Right cardiac atrium (tissue), 5 donors: ENCODE measurements at places on chromosomes 1 and 21. TPM values are rescaled to one million over a fixed set of nuclear protein-coding genes. Genes with fewer than 3 reads are reported as not detected.

DNA sequence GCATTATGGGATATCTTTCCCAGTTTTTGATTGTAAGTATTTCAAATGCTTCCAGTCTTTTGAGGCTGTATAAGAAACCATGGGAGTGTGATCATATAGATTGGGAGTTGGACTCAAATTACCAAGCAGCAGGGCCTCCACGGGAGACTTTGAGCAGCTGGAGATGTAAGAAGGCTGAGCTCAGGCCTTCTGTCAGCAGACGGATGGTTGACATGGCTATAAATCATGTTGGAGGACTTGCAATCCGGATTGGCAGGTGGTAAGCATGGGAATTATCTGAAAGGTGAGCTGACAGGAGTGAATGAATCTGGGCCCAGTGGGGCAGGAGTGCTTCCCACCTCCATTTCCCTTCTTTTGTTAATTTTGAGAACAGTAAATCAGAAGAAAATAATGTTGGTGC, 83.2 kb upstream of the PPM1J start:
- no peak for DNase-seq

DNA sequence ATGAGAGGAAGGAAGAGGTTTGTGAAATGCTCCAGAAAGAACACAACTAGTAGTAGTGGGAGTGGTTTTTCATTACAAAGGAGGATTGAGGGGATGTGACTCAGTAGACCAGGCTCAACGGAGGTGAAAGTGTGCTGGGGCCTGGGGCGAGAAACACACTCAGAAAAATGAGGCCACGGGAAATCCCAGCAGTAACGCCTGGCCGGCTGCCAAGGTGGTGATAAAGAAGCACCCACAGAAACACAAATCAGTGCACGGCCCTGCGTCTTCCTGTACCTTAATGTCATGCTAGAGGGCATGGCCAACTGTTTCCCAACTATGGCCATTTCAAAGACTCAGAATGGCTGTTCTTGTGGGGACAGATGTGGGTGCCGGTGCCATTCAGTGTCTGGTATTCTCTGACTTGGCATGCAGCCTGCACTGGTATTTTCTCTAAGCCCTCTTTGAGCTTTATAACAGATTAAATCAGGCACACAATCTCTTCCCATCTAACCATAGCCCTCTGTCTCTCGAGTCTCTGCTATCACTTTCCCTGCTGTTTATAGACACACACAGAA, 38.2 kb downstream of the URB2 start:
- DNase-seq: no peak

- DNase-seq: peak; percentile 34
These were observed 180.8 kb downstream of the ZSCAN20 start for GRCh38 chr1:33653226-33653625.

DNA sequence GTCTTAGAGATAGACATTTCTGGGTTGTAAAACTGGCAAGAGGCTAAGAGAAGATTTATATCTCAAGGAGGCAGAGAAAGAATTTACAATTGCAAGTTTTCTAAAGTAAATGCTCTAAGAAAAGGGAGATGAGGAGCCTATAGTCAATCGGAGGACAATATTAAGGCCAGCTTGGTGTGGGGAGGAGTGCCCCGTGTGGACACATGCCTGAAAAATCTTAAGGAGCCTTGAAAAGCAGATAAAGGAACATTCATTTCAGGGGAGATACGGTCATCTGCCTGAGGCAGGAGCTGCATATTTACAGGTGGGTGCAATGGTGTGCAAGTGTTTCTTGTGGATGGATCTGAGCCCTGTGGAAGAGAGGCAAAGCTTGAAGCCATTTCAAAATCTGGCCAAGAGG, 25.6 kb downstream of the FCRL2 start:
- no peak for DNase-seq

GRCh38 chr1:57671750-57672149, 247.9 kb upstream of the DAB1 start:
- no peak for DNase-seq

DNA sequence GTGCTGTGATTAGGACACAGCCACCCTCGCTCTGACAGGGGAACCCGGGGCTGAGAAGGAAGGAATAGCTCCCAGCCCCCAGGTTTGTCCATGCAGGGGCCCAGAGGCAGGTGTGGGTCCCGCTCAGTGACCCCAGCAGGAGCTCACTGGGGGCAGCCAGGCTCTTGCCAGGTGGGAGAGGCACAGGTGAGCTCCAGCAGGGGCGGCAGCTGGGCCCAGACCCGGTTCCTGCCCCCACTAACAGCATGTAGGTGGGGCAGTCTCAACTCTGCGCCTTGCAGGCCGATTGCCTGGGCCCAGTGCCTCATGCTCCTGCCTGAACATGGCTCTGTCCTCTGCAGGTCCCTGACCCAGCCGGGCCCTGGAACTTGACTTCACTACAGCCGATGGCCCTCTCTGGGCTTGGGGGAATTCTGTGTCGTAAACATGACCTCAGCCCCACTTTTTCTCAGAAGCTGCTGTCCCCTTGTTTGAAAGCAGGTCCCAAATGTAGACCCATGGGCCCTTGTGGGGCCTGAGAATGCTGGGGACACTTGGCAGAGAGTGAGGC, 127.0 kb downstream of the PRDM16 start:
- no peak for DNase-seq

- no peak for DNase-seq
These were observed 8.5 kb upstream of the NBL1 start for GRCh38 chr1:19635646-19636045.

- no peak for DNase-seq
These were observed 63.8 kb downstream of the ARHGEF10L start for GRCh38 chr1:17603091-17603841.

DNA sequence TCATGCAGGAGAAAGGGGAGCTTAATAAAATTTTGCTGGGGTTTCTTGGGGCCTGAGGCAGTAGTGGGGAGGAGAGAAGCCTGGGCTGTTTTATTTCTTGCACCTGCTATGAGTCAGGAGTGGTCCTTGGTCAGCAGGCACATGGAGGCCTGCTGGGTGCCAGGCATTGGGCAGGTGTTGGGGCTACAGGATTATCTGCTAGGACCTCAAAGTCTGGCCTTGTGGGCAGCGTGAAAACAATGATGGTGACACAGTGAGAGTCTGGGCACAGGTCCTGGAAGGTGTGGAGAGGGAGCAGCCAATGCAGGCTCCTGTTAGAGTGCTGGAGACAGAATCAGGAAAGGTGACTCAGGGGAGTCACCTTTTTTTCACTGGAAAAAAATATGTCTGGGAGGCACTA, 17.2 kb downstream of the ROR1 start:
- DNase-seq: no peak

DNA sequence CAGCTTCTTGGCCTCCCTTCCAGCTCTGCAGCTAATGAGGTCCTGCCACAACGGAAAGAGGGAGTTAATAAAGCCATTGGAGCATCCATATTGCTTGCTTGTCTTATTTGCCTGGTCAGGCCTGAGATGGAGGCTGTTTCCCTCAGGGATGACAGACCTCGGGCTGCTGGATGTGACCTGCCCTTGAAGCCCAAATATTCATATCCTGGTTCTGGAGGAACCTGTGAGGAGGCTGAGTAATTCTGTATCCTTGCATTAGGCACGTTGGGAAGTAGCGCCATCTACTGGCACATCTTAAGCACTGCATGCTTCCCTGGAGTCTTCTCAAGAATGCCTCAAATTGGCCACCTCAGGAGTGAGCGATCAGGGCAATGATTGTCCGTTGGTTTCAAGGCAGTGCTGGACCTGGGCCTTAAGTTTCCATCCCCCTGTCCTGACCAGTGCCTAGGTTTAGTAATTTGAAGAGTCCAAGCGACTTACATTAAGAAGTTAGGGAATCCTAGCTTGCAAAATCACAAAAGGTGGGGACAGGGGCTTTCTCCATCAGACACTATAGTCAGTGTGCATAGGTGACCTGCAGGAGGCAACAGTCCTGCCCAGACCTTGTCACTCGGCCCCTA, 13.8 kb upstream of the NASP start:
- peak; percentile 78 for DNase-seq

GRCh38 chr1:17765444-17766411, 10.6 kb downstream of the ACTL8 start:
- DNase-seq: no peak

- no peak for DNase-seq
These were observed 15.3 kb downstream of the NOC2L start for GRCh38 chr1:943545-944340.

DNA sequence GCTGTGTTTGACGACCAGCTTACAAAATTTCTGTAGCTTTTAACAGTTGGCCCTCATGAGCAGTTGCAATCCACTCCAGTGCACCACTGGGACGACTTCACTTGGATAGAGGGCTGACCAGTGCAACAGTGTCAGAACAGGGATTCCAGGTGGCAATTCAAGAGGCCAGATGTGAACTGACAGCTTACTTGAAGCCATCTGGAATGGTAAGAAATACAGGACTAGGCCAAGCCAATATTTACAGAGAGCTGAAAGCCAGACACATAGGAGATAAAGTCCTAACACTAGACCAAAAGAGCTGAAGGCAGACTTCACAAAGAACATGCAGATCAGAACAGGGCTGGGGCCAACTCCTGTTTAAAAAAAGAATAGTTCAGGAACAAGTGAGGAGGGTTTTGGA, 93.5 kb upstream of the NFIA start:
- no peak for DNase-seq

DNA sequence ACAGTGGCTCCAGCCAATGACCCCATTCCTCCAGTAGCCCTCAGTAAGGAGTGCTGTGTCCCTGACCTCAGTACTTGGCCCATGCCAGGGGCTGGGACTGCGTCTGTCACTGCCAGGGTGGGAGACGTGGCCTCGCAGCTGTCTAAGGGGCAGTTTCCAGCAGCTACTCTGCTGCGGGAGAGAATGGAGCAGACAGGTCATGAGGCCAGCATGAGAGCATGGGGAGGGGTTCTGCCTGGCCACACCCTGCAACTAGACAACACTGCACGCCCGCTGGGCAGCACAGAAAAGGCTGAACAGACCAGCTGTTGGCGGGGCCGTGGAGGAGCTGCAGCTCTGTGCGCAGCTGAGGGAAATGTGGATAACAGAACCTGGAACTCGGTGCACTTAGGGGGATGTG, 91.6 kb upstream of the COL6A1 start:
- no peak for DNase-seq

DNA sequence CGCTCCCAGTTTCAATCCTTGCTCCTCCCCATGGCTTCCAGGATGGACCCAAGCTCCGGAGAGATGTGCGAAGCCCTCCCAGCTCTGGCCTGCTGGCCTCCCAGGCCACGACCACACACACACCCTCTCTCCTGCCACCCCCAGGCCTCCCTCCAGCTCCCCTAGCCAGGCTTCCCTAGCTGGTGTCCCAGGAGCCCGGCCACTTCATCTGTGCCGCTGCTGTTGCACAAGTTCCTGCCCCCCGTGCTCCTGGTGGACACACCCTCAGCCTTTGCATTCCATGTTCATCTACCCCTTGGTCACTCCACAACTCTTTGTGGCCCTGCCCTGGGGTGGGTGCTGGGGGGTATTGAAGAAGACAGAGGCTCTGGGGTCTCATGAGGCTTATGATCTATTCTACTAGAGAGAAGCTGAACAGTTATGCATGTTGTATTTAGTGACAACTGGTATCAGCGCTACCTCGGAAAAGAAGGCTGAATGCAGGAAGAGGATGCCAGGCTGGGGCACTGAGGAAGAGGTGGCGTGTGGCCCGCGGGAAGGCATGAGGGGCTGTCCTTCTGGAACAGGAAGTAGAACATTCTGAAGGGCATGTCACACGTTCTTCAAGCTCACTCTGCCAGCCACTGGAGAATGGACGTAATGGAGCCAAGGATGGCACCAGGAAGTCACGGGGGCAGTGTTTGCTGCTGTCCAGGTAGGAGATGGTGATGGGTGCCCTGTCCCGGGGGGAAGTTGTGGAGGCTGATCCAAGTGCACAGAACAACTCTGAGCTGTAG, 172.4 kb downstream of the PSMG1 start:
- no peak for DNase-seq

- DNase-seq: peak; percentile 94
These were observed at the start of gene COL6A1 for GRCh38 chr21:45981151-45982091. TSS of gene COL6A1 (plus strand) at chr21:45981770. CDS start at chr21:45981851, 81 bp downstream.

GRCh38 chr1:92705446-92705845, 79.5 kb downstream of the EVI5 start:
- DNase-seq: no peak

DNA sequence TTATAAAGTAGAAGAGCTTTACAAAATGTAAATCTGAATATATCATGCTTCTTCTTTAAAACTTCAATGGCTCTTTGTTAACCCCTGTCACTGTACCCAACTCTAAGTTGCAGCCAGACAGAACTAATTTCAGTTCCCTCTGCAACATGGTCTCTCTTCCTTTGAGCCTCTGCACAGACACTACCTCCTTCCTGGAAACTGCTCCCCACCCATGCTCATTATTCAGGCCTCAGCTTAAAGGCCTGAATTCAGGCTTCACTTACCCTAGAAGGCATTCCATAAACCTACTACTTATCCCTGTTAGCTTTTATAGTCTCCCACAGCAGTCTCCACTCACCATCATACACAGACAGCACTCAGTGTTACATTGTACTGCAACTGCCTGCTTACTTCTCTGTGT, 2.6 kb upstream of the EEIG2 start:
- DNase-seq: no peak

DNA sequence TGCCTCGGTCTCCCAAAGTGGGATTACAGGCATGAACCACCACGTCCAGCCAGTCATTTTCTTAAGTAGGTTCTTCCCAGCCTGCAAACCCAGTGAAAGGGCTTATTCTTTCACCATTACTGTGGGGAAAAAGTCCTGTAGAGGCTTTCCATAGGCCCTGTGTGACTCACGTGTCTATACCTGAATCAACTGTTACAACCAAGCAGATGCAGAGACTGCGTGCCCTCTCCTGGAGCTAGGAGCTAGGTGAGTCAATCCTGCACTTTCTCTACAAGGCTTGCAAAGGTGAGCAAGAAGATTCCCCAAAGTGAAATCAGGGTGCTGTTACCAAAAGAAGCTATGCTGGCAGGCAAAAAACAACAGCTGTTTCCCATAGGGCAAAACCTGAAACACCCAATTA, 13.8 kb upstream of the MPZL1 start:
- DNase-seq: no peak

GRCh38 chr1:175562452-175562851, 180.9 kb downstream of the TNR start:
- no peak for DNase-seq

Gene RGS1
- total RNA-seq: 0.79 TPM

Gene AMY1B
- total RNA-seq: not detected

Gene RHEX
- 0.17 TPM for total RNA-seq

Gene TNFSF4
- total RNA-seq: 1.5 TPM

Gene IL12RB2
- 0.17 TPM for total RNA-seq

Gene LIN9
- 7.7 TPM for total RNA-seq

Gene VCAM1
- total RNA-seq: 8.7 TPM

Gene OR14I1
- total RNA-seq: not detected

Gene DNASE2B
- not detected for total RNA-seq

Gene PKP1
- 0.03 TPM for total RNA-seq

Gene SPRR2B
- not detected for total RNA-seq

Gene DNAJC6
- 25.7 TPM for total RNA-seq
